ENCODE measurements at places on chromosomes 2 and 18.

GRCh38 chr18:21479721-21480120 lies 120.8 kb downstream of the ESCO1 start:
- no peak for DNase-seq

DNA sequence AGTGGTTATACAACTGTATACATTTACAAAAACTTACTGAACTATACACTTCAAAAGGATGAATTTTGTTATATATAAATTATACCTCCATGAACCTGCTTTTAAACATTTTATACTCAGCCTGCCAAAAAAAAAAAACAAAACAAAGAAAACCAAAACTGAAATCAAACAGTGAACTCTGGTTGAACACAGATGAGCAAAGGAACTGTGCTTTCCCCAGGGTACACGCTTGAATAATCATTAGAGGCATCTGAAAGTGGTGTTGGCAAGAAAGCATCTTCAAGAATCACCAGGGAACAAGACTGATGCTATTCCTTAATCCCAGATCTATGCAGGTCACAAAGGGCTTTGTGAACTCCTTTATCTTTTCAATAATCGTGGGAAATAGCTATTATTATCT lies 77.0 kb upstream of the LYPD1 start:
- DNase-seq: no peak

DNA sequence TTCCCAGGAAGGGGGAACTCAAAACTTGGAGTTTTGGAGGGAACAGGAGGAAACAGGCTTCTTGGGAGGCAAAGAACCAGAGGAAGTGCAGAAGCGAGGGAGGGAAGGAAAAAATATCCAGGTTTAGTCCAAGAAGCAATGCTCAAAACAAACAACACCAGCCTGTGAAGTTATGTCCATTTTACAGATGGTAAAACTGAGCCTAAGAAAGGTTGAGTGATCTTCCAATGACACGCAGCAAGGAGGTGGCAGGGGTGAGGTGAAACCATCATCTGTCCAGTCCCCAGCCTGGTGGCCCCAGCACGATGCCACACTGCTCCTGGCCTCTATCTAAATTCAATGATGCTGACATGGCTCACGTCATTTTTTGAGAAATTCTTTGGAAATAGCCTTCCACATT lies 10.8 kb downstream of the DNMT3A start:
- DNase-seq: no peak

DNA sequence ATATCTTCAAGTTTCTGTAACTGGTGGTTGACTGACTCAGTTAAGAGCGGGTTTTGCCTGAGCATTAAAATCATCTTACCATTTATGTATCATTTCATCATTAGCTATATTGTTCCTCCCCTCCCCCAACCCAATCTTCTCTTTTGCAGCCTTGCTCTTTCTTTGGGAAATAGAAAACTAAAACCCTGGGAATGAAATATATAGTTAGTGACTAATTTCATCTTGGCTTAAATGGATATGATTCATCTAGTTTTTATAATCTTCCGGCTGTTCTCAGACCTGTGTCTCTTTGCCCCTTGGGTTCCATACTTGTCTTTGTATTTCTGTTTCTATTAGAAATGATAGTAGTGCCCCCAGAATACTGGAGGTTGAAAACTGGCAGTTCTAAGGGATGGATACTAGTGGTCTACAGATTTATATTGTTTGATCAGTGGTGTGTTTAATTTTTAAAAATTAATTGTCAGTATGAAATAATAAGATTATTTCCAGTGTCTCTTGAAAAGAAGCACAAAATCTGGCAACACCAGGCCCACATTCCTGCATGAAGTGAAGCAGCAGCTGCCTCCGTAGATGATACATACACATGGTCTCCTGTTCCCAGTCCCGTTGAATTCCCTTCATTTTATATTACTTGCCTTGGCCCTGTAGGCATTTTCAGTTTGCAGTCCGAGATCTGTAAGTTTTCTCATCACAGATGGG lies 44.5 kb downstream of the PHLPP1 start:
- no peak for DNase-seq

- no peak for DNase-seq
These were observed 488.6 kb downstream of the CPS1 start for GRCh38 chr2:211045025-211045424.

- no peak for DNase-seq
These were observed 62.4 kb downstream of the ZDBF2 start for GRCh38 chr2:206336861-206337260.

DNA sequence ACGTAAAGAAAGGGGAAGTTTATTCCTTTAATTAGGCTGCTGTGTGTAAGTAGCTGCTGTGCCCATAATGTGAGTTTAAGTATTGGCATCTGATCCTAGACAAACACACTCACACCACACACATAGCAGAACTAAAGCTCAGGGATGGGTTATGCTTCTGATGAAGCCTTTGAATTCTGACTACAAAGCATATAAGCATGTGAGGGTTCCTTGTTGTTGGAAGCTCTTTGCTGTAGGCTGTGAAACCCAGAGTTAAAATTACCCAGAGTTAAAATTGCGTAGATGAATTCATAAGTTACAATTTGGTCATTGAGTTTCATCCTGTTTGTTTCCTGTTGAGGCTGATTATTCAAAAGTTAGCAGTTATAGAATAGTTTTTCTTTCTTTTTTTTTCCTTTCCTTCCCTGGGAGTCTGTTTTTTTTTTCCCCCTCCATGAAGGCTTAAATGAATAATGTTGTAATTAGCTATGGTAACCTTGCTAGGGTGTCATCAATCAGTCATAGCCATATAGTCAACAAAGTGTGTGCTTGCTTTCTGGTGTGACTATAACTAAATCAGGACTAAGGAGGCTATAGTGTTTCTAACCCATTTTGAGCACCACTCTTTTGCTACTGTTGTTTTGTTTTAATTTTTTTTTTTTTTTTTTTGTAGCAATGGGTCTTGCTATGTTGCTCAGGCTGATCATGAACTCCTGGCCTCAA lies 426.1 kb downstream of the PARD3B start:
- no peak for DNase-seq

DNA sequence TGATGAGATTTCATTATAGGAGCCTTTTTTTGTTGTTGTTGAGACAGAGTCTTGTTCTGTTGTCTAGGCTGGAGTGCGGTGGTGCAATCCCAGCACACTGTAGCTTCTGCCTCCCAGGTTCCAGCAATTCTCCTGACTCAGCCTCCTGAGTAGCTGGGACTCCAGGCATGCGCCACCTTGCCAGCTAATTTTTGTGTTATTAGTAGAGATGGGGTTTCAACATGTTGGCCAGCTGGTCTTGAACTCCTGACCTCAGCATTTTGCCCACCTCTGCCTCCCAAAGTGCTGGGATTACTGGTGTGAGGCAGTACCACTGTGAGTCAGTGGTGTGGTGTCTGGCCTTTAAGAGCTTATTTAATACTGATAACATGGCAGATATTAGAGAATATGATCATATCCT lies 60.1 kb downstream of the MOB4 start:
- no peak for DNase-seq
